ENCODE measurements at places on chromosomes 16 and 17.

- no peak for DNase-seq
Observed at GRCh38 chr17:72118335-72119076, 2.3 kb upstream of the SOX9 start.

GRCh38 chr16:88453611-88454522, 787 bp downstream of the ZFPM1 start:
- no peak for DNase-seq

- no peak for DNase-seq
Observed at GRCh38 chr16:10016752-10017151, 165.5 kb downstream of the GRIN2A start.

DNA sequence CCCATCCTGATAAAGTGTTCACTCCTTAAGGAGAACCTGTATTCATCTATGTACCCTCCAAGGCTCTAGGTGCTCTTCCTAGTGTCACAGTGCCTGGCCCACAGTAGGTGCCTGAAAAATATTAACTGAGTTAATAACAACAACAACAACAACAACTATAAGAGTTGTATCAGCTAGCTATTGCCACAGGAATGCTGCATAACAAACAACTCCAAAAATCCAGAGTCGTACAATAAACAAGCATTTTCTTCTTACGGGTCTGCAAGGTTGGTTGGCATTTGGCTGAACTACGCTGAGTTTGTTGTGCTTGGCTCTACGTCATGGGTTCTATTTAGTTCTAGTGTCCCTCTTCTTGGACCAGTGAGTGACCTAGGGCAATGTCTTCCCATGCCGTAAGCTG, 29.2 kb downstream of the TMC5 start:
- no peak for DNase-seq
